ENCODE measurements at places on chromosomes 6 and 20.

GRCh38 chr6:82364087-82365015 lies 734 bp downstream of the TPBG start:
- no peak for DNase-seq

- DNase-seq: no peak
These were observed 11.9 kb downstream of the PYGB start for GRCh38 chr20:25259788-25260254.

- DNase-seq: no peak
These were observed 172.2 kb downstream of the ARID1B start for GRCh38 chr6:156949376-156949775.

- DNase-seq: no peak
These were observed 36.6 kb upstream of the GFOD1 start for GRCh38 chr6:13523826-13524622.

GRCh38 chr6:4935975-4936680 lies 67.7 kb downstream of the RPP40 start:
- no peak for DNase-seq

DNA sequence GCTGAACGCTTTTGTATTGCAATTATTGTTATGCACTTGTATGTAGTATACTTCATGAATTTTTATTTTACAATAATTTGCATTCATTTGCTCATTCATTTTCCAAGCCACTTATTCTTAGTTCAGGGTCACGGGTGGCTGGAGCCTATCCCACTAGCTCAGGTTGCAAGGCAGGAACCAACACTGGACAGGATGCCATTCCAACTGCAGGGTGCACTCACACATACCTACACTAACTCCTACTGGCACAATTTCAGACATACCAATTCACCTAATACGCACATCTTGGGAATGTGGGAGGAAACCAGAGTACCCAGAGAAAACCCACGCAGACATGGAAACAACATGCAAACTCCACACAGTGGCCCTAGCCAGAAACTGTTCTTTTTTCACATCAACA lies 61.8 kb downstream of the LMBRD1 start:
- no peak for DNase-seq

DNA sequence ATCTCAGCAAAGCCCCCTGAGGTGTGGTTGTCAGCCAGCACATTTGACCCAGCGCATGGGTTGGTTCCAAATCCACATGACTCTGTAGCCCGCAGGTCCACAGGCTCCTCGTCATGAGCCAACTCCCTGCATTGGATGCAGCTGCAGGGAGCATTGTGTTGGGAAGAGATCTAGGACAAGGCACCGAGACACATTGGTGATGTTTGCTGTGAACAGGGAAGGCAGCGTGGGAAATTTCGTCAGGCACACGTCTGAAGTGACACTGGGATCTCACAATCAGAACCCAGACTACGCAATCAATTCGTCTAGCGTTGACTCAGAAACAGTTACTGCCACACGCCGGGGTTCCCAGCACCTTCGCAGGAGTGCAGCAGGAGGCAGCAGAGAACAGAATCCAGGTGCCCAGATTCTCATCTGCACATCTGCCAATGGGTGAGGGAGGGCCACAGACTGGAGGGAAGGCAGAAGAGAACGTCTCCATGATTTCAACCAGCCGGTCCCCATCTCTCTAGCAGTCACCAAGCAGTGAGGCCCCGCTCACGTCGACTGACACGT lies 177.0 kb downstream of the TTLL2 start:
- DNase-seq: no peak

DNA sequence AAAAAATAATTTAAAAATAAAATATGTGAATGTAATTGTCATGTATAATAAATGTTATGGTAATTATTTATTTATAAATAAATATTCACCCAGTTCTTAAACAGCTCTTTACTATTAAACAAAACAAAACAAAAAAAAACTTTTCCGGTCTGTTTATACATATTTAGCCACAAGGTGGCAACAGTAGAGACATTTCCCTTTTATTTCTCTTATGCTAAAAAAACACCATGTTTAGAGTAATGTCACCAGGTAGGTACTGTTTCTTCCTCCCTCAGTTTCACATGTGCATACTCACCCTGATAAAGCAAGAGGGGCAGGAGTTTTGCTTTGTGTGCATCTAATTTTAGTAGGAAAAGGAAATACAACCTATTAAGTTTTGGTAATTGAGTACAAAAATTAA lies 610.4 kb upstream of the IMPG1 start:
- DNase-seq: no peak

DNA sequence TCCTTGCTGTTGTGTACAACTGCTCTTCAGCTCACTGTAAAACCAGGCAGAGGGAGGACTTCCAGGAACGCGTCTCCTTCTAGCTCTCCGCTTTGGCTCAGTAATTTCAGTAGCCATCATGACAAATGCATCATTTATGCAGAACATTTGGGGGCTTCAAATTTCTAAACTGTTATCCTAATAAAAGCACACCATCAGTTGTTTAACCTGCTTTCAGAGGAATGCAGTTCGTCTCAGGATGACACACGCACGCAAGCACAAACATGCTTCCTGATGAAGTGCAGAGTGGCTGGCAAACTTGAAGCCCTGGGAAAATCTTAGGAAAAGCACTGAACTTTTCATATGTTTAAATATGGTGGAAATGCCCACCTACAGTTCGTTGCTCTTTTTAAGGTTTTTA lies 24.4 kb downstream of the SLC22A23 start:
- no peak for DNase-seq

GRCh38 chr20:22810626-22811569 lies 224.2 kb upstream of the SSTR4 start:
- no peak for DNase-seq

DNA sequence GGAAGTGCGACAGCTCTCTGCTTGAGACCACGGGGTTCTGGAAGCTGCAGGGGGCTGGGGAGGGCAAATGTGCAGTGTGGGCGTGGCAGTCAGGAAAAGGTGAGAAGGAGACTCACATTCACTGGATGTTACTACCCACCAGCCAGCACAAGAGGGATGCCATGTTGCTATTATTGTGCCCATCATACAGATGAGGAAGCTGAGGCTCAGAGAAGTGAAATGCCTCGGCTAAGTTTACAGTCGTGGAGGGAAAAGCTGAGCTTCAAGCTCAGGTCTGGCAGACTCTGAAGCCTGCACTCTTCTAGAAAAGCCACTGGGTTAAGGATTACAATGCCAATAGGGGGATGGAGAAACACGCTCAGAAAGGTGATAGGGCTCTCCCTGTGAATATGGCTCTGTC lies 34.4 kb downstream of the HNF4A start:
- DNase-seq: no peak

GRCh38 chr6:105573138-105573537 lies 170.3 kb upstream of the PREP start:
- no peak for DNase-seq

GRCh38 chr6:33692078-33692759 lies 19.3 kb downstream of the UQCC2 start:
- no peak for DNase-seq

- peak; percentile 49 for DNase-seq
These were observed 44.7 kb downstream of the NFATC2 start for GRCh38 chr20:51497542-51498467.

- peak; percentile 24 for DNase-seq
These were observed 644.2 kb upstream of the GJE1 start for GRCh38 chr6:141488488-141488887.

DNA sequence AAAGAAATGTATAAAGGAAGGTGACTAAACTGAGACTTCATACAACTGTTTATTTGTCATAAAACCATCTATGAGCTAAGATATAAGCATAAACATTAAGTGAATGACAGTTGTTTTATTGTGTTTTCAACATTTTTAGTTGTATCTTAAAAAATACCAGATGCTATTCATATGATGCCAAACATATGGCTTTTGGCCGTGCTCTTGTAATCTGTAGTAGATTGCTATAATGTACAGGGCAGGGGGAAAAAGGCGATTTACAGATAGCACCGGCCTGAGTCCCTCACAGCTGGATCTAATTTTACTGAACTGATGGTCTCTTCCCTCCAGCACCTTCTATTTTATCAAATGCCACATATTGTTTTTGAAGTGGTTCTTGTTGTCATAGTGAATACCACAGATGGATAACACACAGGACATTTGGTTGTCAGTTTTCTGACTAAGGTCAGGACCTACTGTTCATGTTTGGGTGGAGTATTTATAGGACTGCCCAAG lies 48.2 kb downstream of the CENPW start:
- DNase-seq: no peak

DNA sequence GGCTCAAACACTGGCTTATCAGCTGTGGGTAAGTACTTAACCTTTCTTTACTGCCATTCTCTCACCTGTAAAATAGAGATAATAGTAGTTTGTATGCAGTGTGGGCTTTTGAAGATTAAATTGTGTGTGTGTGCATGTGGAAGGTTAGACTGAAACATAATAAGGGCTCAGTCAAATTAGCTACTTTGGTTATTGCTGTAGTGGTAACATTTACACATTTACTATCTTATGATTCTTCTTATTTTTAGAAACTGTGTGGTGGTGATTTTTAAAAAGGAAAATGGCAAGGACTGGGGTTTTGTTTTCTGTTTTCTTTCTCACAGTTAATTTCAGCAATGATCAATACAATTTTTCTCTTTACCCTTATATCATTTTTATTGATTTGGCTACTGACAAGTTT lies 206.9 kb downstream of the NKAIN2 start:
- DNase-seq: no peak

DNA sequence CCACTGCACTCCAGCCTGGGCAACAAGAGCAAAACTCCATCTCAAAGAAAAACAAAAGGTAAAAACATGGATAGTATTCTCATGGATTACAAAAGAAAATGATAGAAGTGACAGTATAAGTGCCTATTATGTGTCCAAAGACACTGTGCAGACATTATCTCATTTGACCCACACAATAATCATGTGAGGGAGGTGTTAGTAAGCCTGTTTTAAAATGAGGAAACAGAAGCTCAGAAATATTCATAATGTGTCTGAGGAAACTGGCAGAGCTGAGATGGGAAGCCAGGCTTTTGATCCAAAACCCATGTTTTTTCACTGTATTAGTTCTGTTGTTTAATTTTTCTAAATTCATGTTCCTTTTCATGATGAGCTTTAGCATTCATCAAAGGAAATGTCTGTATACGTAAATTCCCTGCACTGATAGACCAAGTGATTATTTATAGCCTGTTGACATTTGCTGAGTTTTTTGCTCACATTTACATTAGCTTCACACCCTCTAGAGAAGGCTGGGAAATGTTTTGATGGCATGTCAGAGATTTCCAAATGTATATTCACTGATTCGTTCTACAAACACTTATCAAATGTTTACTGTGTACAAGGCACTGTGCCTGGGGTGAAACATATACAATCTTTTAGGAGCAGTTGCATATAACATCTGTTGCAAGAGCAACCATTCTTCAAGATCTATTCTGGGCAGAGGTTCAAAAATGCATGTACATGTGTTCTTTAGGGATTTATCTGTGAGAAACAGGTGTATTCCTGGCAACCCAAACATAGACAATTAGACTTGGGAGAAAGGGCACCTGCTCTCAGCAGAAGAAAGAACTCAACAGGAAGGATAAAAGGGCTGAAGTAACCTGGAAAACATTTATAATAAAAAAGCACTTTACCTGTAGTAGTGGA lies 331.5 kb downstream of the SAMD5 start:
- DNase-seq: no peak

- DNase-seq: peak; percentile 4
These were observed 404.5 kb downstream of the SYNE1 start for GRCh38 chr6:152232501-152233151.

DNA sequence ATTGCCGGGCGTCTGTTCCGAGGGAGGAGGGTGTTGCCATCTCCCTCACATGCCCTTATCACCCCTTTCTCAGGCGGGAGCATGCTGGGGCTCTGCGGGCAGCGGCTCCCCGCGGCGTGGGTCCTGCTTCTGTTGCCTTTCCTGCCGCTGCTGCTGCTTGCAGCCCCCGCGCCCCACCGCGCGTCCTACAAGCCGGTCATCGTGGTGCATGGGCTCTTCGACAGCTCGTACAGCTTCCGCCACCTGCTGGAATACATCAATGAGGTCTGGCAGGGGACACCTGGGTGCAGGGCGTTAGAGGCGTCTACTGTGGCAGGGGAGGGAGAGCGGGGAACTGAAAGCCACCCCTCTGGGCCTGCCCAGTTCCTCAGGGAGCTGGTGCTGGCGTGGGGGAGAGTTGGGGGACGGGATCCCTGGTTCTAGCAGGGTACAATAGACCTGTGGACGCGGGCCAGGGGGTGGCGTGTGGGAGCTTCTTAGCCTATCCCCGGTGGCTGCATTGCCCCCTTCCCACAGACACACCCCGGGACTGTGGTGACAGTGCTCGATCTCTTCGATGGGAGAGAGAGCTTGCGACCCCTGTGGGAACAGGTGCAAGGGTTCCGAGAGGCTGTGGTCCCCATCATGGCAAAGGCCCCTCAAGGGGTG lies 697 bp downstream of the PPT2 start:
- DNase-seq: peak; percentile 68

GRCh38 chr20:21175433-21175832 lies 49.6 kb downstream of the KIZ start:
- no peak for DNase-seq

DNA sequence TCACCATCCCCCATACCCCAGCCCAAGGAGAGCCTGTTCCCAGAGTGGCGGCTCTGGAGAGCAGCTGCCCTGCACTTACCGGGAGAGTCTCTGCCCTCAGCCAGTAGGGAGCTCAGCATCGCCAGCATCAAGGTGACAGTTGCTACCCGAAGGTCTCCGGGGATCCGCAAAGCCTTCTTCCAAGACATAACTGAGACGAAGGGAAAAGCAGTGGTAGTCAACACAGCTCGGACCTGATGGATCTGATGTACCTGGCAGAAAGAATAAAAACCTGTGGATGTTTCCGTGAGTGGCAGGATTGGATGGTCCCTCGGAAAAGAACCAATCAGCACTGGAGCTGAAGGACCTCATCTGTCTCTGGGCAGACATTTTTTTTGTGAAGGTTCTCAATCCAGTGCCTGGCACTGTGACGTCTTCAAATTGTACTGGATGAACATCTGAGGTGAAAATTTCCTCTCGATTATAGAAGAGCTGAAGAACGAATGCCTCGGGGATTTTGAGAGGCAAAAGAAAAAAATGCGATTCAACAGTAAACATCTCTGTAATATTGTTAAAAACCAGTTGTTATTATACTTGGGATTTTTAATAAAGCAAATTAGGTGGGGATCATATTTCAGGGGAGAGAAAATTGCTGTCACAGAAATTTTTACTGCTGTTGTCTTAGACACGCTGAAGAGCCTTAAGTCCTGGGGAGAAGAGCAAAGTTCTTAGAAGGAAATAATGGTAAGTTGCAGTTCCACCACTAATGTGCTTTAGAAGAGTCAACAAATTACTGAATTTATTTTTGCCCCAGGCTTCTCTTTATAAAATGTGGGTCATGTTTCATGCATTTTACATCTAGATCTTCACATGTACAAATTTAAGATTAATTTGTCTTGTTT lies at the start of gene HLA-DQB1:
Gene HLA-DQB1, minus strand, starts transcription at position 238 of the 881 bp plus-strand sequence. Its CDS starts 50 bp downstream, at position 188.
- peak; percentile 78 for DNase-seq

All from CD4-positive, alpha-beta T cell treated with Interleukin-4 for 4 hours (primary cell).